ENCODE measurements at places on chromosomes 1 and 21. TPM values are rescaled to one million over a fixed set of nuclear protein-coding genes. Genes with fewer than 3 reads are reported as not detected.

The PAQR6 gene
- polyA plus RNA-seq, result 0.06 TPM

The FCRL2 gene
- not detected for polyA plus RNA-seq

The ERG gene
- polyA plus RNA-seq, result not detected

The MMEL1 gene
- polyA plus RNA-seq, result not detected

DNA sequence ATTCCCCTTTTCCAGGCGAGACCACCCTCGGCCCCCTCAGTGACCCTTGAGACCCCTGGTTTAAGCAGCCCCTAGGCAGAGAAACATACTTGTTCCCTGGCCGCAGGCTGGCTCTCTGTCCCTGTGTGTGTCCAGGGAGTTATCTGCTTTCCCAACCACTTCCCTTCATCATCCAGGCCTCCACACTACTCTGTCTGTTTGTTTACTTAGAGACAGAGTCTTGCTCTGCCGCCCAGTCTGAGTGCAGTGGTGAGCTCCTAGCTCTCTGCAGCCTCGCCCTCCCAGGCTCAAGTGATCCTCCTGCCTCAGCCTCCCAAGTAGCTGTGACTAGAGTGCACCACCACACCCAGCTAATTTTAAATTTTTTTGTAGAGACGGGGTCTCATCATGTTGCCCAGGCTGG, 5.8 kb upstream of the VWA1 start:
- DNase-seq, result no peak

- DNase-seq, result no peak
These were observed 3.3 kb downstream of the LRRC38 start for GRCh38 chr1:13510499-13510898.

GRCh38 chr21:43987509-43987908, 24.6 kb upstream of the TRAPPC10 start:
- DNase-seq, result no peak

DNA sequence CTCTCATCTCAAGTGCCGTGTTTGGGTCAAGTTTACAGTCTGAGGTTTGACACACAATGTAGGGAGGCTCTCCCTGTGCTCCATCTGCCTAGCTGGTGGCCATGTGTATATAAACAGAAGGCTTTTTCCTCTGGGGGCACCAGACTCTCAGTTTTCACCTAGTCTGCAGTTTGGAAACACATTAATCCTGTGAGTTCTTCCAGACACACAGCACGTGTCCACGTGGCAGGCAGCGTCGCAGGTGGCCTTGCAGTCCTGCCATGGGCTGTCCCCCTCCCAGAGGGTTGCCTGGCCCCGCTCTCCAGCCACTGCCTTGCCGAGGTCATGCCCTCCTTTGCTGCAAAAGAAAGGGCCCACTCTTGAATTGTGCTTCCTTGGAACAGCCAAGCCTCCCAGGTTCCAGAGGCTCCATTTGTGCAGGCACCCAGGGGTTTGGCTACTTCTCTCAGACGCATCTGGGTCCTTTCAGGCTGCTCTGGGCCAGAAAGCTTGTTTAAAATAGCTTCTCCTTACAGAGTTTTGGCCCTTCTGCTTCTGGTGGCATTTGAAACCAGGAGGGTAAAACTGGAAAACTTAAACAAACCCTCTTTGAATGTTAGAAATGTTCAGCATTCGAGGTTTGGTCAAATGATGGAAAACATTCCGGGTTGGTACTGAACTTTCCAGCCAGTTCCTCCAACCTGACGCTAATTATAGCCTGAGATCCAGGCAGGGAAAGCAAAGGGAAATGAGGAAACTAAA, 4.4 kb upstream of the RUNX1 start:
- no peak for DNase-seq

DNA sequence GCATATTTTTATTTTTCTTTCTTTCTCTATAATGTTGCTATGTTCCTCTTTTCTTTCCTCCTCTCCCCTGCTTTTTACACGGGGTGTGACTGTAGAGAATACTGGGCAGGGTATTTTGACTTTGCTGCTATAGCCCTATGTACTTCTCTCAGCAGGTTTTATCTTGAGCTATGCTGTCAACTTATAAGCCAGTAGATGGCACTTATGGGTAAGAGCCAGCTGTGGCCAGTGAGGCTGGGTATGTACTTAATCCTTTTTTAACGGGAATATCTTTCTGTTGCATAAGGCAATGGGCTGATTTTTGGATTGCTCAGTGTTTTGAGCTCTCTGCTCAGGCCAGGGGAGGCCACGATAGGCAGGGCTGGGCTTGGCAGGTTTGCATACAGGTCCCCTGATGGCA, 99.0 kb downstream of the KCNK2 start:
- no peak for DNase-seq

DNA sequence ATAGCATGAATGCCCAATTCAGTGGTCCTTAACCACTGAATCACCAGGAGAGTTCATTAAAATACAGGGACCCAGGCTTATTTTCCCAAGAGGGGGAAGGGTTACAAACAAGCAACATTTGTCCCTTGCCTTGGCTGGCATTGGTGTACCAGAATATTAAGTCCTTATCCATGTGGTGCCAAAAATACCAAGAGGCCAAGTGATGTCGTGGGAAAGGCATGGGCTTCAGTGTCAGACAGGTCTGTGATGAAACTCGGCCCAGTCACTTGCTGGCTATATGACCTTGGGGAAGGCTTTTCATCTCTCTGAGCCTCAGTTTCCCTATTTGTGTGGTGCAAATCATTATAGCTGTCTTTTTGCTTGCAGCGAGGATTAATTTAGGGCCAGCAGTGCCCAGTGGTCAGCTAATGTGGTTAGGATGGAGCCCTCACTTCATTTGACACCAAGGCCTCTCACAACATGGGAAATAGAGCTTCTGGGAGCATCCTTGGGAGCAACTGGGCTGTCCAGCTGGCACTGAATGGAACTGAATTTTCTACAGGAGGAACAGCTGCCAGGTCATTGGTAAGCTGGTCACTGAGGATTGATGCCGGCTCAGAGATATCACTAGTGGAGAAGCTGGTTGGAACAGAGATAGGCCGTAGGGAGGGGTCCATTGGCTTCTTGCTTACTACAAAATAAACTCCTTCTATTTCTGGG, 77.2 kb upstream of the PPP2R5A start:
- DNase-seq, result no peak

DNA sequence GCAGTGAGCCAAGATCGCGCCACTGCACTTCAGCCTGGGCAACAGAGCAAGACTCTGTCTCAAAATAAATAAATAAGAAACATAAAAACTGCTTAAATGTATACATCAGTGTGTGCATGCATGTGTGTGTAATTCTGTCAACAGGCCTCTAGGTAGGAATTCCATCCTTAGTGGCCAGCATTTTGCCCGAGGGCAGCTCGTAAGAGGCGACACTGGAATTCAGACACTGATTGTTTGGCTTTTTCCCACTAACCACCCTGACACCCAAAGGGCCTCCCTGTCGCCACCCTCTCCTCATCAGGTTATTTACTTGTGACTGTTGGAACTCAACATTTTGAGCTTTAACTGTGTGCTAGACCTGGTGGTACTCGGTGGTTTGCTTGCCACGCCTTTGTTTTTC, 64.0 kb upstream of the KIF1B start:
- DNase-seq, result no peak

DNA sequence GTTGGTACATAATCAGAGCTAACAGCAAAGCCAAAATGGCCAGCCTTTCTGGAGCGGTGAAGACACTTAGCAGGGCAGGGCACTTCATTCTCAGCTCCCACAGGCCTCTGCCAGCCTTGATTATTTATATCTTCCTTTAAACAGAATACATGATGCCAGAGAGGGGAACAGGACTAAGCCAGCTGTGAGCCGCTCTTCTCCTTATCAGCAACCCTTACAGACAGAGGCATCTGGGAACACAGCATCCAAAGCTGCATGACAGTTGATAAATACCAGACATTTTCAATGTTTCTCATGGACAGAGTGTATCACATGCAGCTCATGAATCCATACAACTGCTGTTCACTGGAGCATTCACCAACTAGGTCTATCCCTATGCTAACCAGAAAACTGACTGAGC, 29.1 kb downstream of the DNAJC11 start:
- DNase-seq, result no peak

DNA sequence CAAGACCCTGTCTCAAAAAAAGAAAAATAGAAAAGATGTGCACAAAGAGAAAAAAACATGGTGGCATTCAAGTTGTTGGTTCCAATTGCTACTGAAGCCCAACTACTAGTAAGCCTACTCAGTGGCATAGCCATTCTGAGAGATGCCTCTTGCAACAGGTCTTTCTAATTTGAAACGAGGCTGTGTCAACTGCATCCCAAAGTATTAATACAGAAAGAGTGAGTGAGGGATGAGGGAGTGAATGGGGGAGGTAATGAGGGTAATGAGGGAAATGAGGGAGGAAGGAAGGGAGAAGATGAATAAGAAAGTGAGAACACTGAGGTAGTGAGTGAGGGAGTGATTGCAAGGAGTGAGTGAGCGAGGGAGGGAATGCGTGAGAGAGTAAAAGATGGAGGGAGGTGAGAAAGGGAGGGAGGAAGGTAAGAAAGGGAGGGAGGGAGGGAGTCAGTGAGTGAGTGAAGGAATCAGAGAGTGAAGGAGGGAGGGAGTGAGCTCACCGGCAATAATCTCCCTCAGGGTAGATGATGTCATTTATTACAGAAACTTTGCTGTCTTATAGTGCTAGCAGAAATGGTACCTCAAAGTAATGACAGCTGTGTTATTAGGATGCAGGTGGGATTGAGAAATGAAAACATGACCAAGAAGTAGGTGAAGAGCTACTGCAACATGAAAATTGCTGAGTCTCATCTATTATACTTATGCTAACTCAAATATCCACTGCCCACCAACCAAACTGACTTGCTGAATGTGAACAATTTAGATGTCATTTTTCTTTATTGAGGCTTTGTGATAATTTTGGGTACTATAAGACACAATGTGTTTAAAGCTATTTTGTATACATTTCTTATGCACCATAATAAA, 75.6 kb upstream of the ADAM30 start:
- DNase-seq, result no peak

- DNase-seq, result no peak
These were observed 22.1 kb downstream of the NEK2 start for GRCh38 chr1:211653293-211653692.

DNA sequence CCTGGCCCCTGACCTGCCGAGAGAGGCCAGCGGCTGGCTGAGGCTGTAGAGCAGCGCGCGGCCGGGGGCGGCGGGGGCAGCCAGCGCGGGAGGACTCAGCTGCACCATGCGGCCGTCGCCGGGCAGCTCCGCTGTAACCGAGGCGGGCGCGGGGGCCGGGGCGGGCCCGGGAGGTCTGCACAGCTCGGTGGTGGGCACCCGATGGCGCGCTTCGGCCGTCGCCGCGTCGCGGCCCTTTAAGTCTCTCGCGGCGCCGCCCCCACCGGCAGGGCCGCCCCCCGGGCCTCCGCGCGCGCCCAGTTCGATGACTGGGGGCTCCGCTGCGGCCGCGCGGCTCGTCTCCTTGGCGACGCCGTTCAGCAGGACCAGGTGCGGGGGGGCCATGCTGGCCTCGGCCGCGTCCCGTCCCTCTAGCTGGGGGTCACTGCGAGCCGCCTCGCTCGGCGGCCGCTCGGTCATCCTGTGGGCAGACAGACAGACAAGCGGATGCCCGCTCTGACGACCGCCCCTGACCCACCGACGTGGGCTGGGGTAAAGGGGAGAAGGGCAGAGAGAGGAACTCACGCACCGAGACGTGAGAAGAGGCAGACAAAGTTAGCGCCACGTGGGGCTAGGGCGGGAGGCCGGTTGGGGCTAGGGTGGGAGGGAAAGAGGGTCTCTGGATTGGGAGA, 6.5 kb downstream of the TAL1 start:
- no peak for DNase-seq

DNA sequence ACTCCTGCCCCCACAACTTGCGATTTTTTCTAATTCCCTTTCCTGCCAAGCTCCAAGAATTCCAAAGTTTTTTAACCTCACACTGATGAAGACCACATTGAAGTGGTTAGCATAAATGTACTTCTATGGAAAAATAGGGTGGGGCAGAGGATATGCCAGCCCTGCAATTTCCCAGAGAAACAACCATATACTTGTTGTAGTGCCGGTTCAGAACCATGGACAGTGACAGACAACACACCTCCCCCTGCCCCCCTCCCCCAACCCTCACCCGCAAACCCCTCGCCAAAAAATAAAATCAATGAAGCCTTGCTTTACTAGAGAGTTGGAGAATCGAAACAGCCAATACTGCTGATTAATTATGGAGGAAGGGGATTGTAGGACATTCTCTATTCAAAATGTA, 109.5 kb upstream of the GRIK3 start:
- no peak for DNase-seq

DNA sequence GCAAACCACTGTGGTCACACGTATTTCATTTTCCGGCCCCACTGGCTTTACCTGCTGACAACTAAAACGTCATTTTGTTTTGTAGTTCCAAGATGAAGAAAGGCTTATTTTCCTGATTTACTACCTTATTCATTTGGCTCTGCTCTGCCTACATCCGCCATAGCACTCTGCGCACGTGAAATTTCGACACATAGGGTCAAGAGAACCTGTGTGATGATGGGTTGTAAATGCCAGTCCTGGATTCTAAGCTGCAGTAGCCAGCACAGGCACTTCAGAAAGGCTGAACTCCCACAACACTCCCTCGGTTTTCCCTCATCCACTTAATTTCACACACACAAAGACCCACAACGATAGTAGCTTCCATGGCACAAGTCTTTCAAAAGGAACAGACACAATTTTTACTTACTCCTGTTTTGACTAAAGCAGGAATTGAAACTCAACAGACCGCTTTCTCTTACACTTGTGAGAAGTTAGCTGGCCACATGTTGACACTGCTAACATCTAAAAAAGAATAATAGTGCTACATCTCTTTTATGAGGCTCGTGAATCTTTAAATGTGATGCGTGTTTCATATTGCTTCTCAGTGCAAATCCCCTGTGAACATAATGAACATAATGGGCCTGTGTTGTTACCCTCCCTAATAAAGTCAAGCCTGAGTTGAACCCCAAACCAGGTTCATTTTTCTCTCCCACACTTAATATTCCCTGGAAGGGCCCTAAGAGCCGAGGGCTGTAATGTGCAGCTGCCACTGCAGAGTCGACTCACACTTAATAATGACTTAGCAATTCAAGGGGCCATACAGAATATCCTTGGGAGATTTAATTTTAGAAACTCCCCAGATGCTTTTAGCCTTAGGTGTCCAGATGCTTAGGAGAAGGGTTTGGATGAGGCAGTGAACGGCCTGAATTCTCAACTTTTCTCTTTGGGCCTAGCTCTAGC, 1.5 kb upstream of the RUNX1 start:
- no peak for DNase-seq

- no peak for DNase-seq
These were observed 347.6 kb downstream of the PTPRC start for GRCh38 chr1:198986442-198986841.
